ENCODE measurements at places on chromosomes 13 and 19. TPM values are rescaled to one million over a fixed set of nuclear protein-coding genes. Genes with fewer than 3 reads are reported as not detected.

The EPS8L1 gene
- 8.7 TPM for total RNA-seq

The CCDC70 gene
- not detected for total RNA-seq

The ZNF772 gene
- total RNA-seq, result 3.4 TPM

The RTBDN gene
- not detected for total RNA-seq

The UGGT2 gene
- total RNA-seq, result 6.0 TPM

- no peak for DNase-seq
Measured at GRCh38 chr19:19354932-19355331, 34.3 kb downstream of the MAU2 start.

GRCh38 chr13:59346999-59347723 is 816.6 kb downstream of the DIAPH3 start:
- no peak for DNase-seq

- no peak for DNase-seq
Measured at GRCh38 chr13:97654236-97654635, 220.3 kb downstream of the RAP2A start.

GRCh38 chr13:24308068-24308445 is 1.3 kb upstream of the C1QTNF9 start:
- DNase-seq, result no peak

GRCh38 chr19:48918071-48918470 is 15.4 kb upstream of the DHDH start:
- DNase-seq, result no peak

DNA sequence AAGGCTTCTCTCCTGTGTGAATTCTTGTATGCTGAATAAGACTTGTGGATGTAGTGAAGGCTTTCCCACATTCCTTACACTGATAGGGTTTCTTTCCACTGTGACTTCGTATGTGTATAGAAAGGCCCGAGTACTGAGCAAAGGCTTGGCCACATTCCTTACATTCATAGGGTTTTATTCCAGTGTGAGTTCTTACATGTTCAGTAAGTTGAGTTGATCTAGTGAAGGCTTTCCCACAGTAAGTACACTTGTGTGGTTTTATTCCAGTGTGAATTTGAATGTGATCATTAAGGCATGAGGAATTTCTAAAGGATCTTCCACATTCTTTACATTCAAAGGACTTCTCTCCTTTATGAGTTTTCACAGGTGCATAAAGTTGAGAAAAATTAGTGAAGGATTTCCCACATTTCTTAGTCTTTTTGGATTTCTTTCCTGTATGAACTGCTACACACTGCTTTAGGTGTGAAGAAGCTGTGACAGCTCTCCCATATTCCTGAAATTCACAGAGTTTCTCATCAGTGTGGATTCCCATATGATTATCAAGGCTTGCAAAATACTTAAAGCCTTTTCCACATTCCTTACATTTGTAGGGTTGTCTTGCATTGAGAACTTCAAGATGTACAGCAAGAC is 10.4 kb downstream of the ZNF561 start:
- DNase-seq, result no peak

GRCh38 chr13:22893777-22894176 is 287.0 kb upstream of the SGCG start:
- no peak for DNase-seq

- DNase-seq, result no peak
Measured at GRCh38 chr13:50001287-50001686, 4.4 kb downstream of the TRIM13 start.

- DNase-seq, result no peak
Measured at GRCh38 chr19:35119578-35120155, 4.0 kb downstream of the FXYD3 start.

- no peak for DNase-seq
Measured at GRCh38 chr13:101773062-101773461, 320.6 kb downstream of the ITGBL1 start.

DNA sequence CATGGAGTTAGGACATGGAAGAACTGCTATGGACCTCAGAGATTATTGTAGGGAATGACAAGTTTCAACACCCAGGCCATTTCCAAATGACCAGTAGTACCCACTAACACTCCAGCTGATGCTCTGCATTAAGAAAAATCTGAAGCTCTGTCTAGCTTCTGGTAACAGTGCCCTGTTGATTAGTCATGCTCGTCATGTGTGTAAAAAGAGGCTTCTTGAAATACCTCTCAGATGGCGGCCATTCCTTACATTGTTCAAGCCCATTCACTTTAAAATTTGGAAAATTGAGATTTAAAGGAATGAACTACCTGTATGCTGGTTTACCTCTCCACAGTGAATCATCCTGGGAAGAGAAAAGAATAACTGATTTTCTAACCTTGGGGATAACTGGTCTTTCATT is 527.9 kb upstream of the ARGLU1 start:
- no peak for DNase-seq

- no peak for DNase-seq
Measured at GRCh38 chr13:94315188-94315587, 164.3 kb downstream of the DCT start.
